A549 treated with DMSO at 1 μM for 4 hours (cell line): ENCODE measurements at places on chromosomes 3 and 15. TPM values are rescaled to one million over a fixed set of nuclear protein-coding genes. Genes with fewer than 3 reads are reported as not detected.

Gene SLC27A2
- 24.3 to 34.4 TPM (median 28.5 TPM) in 5 replicates for total RNA-seq

Gene NTRK3
- 19.2 to 25.6 TPM (median 21.1 TPM) in 5 replicates for total RNA-seq

Gene IL1RAP
- total RNA-seq = 5.9 to 7.8 TPM (median 6.0 TPM) in 5 replicates

Gene DPPA2
- not detected in 5 replicates for total RNA-seq

Gene SNX22
- total RNA-seq = 0.62 to 1.5 TPM (median 1.1 TPM) in 5 replicates

Gene PLSCR5
- not detected in 5 replicates for total RNA-seq

Gene SCG3
- total RNA-seq = 0.02 to 0.20 TPM (median 0.05 TPM) in 5 replicates
